A549 (cell line): ENCODE measurements at places on chromosomes 3 and 15. TPM values are rescaled to one million over a fixed set of nuclear protein-coding genes. Genes with fewer than 3 reads are reported as not detected.

Gene RETNLB
- not detected in 3 replicates for polyA plus RNA-seq

Gene GNAT1
- polyA plus RNA-seq, result not detected in 3 replicates

Gene MTFMT
- polyA plus RNA-seq, result 19.2 to 21.4 TPM (median 20.8 TPM) in 3 replicates

Gene CD86
- not detected in 3 replicates for polyA plus RNA-seq

Gene DUOX1
- polyA plus RNA-seq, result not detected in 3 replicates

- no peak for DNase-seq
Observed at GRCh38 chr15:97156739-97157265, 803.7 kb upstream of the ARRDC4 start.

- no peak for DNase-seq
Observed at GRCh38 chr3:105253225-105253624, 113.5 kb upstream of the ALCAM start.

DNA sequence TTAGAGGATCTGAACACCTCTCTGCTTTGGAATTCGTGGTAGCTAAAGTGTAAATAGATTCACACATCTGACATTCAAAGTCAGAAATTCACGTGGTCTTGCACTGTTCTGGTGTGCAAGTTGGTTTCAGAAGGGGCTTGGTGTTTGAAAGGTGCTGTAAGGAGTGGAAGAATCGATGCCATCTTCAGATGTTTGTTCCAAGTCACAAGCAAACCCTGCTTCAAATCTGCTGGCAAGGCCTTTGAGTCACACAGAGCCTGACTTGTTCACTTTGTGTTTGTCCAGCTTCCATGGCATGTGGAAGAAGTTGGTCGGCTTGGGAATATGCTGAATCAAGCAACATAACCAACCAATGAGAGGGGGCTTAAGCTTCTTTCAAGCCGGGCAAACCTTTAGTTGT is 44.3 kb downstream of the SH3GL3 start:
- no peak for DNase-seq

DNA sequence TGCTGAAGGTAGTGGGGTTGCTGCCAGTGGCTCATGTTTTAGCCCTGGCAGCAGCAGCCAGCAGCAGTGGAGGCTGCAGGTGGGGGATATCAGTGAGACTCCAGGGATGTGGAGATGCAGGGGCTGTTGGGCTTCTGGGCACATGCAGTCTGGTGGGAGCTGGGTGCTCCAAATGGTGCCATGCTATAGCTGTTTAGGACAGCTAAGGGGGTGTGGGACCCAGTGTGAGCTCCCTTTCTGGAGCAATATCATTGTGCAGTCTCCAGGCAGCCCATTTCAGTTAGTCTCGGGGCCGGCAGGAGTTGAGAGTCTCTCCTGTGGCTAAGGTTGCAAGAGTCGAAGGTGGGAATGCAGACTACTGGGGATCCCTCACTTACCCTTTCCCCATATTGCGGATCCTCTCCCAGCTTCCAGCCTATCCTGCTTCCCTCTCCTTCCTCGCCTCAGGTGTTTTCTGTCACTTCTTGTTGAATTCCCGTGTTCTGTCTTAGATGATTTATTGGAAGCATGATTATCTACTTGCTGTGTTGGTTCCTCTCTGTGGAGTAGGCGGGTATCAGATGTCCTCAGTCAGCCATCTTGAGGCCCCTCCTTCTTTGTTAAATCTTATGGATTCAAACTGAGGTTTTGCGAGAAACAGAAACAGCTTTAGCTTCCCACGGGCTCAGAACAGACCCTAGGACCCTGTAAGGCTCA is 112.0 kb downstream of the FAM43A start:
- DNase-seq, result no peak

- DNase-seq, result no peak
Observed at GRCh38 chr15:30962079-30962478, 29.3 kb downstream of the MTMR10 start.

- DNase-seq, result no peak
Observed at GRCh38 chr3:75396316-75396802, 267.8 kb upstream of the FRG2C start.

GRCh38 chr3:101268141-101268540 is 52.2 kb downstream of the IMPG2 start:
- no peak for DNase-seq

DNA sequence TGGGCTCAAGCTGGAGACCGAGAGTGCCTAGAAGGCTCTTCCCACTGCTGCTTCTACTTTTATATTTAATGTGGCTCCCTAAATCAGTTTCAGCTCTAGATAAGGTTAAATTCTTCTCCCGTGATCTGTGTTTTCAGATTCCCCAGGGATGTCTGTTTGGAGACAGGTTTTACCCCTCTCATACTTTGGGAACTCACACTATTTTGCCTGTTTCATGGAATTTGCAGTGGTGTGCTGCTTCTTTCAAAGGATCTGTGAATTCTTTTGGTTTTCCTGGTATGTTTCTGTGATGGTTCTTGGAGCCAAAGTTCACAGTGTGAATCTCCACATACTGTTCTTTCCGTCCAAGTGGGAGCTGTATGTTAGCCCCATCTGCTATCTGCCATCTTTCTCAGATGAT is 238.3 kb upstream of the SLITRK3 start:
- no peak for DNase-seq

- no peak for DNase-seq
Observed at GRCh38 chr15:61571026-61571425, 341.9 kb upstream of the RORA start.

- DNase-seq, result no peak
Observed at GRCh38 chr3:190323246-190323626, 990 bp upstream of the CLDN1 start.

- no peak for DNase-seq
Observed at GRCh38 chr15:57605491-57605890, 13.8 kb downstream of the MYZAP start.

DNA sequence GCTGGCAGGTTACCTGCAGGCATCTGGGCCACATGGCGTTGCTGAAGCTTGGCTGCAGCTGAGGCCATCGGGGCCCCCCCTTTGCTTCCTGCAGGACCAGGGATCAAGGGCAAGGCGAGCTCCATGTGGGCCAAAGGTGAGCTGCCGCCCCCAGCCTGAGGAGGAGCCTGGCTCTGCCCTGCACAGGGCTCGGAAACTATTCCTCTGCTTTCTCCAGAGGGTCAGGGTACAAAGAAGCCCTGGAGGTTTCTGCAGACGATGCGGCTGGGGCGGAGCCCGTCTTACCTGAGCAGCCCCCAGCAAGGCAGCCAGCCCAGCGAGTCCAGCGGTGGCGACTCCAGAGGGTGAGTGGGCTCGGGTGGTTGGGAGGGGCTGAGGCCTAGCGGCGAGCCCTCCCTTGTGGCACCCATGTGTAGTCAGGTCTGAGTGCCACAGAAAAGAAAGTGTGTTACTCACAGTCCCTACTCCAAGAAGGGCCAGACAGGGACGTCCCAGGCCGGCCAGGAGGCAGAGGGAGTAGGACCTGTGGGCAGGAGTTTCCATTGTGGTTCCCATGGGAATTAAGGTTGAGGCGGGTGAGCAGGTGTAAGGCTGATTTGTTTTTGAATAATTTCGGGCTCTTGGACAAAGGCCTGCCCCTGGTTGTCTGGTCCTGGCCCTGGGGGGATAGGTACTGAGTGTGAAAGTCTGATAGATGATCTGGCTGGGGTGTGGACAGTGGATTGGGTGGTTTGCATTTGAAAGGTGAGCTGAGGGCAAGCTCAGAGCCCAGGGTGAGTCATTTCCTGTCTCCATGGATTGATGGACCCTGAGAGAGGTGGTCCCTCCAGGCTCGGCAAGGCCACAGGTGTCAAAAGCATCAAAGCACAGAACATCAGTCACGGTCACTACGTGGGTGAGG is 25.4 kb downstream of the CFAP100 start:
- no peak for DNase-seq

GRCh38 chr3:194905696-194906095 is 220.0 kb downstream of the FAM43A start:
- no peak for DNase-seq

DNA sequence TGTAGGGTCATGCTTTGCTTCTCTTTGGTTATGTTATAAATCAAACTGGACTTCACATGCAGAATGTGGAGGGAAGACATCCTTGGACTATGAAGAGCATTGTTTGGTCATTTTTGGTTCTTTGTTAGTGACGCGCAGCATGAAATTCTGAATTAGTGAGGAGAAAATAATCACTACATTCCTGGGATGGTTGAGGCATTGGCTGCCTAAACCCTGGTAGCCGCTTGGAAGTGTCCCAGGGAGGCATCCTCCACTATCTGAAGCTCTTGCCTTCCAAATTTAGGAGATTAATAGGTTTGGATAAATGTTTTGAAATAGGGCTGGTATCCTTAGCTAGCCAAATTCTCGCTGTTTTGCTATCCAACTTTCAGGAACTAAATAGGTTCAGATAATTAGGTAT is 96.2 kb downstream of the CLSTN2 start:
- no peak for DNase-seq

DNA sequence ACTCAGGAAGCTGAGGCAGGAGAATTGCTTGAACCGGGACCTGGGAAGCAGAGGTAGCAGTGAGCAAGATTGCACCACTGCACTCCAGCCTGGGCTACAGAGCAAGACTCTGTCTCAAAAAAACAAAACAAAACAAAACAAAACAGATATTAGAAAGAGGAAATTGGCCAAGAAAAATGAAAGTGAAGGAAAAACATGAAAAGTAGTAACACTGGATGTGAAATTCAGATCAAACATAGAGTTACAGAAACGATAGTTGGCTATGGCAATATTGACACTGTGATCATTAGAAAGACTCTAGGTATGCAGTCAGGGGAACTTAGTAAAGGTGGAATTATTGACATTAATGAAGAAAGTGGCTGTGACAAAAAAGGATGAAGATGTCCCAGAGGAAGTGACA is 13.2 kb upstream of the TIPARP start:
- DNase-seq, result no peak
